Activated naive CD4-positive, alpha-beta T cell (primary cell): ENCODE measurements at places on chromosomes 16 and 17.

GRCh38 chr16:69924777-69925191, 26.4 kb upstream of the CLEC18A start:
- no peak for DNase-seq

GRCh38 chr16:23527961-23528643, 17.8 kb upstream of the GGA2 start:
- DNase-seq = no peak

DNA sequence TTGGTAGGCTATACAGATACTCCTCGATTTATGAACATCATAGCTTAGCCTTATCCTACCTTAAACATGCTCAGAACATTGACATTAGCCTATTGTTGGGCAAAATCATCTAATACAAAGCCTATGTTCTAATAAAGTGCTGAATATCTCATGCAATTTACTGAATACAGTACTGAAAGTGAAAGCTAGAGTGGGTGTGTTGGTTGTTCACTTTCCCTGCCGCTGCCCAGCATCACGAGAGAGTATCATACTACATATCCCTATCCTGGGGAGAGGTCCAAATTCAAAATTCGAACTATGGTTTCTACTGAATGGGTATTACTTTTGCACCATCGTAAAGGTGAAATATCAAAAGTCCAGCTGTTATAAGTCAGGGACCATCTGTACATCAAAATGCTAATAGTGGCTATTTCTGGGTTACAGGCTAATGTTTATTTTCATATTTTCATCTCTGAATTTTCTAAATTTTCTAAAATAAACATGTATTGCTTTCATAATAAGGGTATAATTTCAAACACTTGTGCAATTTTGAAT, 54.5 kb downstream of the NACA2 start:
- DNase-seq = no peak

DNA sequence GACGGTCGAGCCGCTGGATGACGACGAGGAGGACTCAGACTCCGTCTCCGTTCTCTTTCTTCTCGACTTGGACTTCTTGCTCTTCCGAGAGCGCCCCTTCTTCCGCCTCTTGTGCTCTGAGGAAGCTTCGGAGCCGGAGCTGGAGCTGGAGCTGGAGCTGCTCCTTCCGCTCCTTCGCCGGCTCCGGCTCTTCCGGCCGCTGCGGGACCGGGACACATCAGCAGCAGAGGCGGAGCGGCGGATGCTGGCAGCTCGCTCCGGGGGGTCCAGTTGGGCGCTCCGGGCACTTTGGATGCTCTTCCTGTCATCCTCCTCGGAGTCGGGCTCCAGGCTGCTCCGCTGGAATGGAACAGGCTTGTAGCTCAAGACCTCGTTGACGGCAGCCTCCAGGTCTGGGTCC, 36.9 kb downstream of the PIPOX start:
- no peak for DNase-seq

- no peak for DNase-seq
Measured at GRCh38 chr16:53482123-53482522, 20.9 kb downstream of the AKTIP start.

DNA sequence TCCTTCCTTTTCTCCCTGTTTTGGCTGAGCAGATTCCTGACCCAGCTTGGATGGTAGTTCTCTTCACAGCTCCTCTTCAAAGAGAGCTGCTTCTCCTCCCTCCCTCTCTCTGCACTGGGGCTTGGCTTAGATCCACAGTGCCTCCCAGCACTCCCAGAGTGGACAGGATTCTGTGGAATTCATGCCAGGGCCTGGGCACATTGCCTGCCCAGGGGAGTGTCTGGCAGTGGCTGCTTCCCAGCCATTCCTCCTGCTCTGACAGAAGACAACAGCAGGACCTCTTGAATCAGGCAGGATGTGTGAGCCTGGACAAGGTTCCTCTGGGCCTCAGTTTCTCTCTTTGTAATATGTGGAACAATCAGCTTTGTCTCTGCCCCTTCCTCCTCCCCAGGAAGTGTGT, 4.5 kb upstream of the MMP28 start:
- DNase-seq = no peak

GRCh38 chr17:63276821-63277220, 169.3 kb downstream of the CYB561 start:
- DNase-seq = no peak

GRCh38 chr17:56110463-56111135, 42.7 kb upstream of the ANKFN1 start:
- DNase-seq = no peak

DNA sequence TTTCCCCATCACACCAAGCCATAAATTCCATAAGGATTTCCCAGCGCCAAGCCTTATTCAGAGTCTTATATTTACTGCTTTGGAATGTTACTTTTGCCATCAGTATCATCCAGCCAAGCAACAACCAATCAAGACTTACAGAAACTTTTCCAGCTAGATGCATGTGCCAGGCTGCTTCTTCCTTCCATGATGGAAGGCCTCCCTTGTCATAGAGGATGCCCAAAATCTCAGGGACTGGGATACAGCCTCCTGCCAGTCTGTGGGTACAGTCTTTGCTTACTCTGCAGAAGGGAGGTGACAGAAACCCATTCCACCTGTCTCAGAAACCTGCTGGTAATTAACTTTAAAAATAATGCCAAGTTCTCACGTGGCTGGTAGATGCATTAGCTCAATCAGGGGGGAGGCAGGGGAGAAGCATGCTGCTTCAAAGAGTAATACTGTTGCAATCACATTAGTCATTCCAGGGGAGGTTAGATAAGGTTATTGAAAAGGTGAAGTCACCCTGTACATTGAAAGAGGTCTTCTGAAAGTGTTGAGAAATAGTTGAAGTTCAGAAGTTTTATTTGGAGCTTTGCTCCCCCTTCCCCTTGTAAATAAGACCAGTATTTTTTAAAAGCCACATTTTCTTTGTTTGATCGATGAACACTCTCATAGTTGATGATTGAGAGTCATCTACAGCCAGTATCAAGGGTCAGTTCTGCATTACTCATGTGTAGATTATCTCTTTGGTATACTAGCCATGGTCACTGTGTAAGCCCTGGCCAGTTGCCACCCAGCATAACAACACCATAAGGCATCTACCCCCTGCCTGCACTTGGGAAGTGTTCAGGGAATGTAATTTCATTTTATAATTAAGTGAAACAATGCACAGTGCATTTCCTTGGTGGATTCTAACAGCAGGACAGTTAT, 22.2 kb downstream of the HLF start:
- DNase-seq = no peak

DNA sequence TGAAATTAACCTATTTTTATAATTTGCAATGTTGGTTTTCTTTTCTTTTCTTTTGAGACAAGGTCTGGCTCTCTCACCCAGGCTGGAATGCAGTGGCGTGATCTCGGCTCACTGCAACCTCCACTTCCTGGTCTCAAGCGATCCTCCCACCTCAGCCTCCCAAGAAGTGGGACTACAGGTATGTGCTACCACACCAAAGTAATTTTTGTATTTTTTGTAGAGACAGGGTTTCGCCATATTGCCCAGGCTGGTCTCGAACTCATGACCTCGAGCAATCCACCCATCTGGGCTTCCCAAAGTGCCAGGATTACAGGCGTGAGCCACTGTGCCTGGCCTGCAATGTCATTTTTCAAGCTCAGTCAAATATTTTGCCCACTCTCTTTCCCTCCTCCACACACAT, 36.0 kb downstream of the MYH11 start:
- DNase-seq = no peak

DNA sequence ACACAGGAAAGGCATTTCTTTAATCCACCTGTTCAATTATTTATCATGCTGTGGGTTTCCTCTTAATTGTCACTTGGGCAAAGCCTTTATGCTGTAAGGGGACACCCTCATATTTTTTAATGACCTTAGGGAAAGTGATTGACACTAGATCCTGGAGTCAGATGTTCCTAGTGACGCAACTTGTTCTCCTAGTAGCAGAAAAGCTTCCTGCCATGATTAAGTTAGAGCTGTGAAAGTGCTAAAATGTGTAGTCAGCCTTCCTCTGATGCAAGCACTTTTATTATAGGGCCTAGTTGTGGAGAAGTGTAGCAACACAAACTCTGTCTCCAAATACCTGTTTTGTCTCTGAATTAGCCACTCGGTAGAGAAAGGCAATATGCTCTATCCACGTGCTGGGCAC, 12.3 kb downstream of the TMEM100 start:
- no peak for DNase-seq

GRCh38 chr17:44757918-44758413, 822 bp upstream of the ADAM11 start:
- DNase-seq = no peak

DNA sequence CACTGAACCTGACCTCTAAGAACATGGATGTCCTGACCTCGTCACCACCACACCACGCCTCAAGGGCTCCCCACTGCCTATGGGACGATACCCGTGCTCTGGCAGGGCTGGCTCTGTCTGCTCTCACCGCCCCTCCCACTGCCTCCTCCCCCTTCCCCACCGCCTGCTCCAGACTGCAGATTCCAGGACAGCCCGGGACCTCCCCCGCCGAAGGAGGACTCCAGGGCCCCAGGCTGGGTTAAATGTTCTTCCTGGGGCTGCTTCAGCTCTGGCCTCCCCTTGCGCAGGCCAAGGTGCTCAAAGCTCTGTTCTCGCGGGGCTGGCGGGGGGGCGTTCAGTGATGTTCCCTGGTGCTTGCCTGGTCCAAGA, 3.1 kb downstream of the NPW start:
- no peak for DNase-seq

DNA sequence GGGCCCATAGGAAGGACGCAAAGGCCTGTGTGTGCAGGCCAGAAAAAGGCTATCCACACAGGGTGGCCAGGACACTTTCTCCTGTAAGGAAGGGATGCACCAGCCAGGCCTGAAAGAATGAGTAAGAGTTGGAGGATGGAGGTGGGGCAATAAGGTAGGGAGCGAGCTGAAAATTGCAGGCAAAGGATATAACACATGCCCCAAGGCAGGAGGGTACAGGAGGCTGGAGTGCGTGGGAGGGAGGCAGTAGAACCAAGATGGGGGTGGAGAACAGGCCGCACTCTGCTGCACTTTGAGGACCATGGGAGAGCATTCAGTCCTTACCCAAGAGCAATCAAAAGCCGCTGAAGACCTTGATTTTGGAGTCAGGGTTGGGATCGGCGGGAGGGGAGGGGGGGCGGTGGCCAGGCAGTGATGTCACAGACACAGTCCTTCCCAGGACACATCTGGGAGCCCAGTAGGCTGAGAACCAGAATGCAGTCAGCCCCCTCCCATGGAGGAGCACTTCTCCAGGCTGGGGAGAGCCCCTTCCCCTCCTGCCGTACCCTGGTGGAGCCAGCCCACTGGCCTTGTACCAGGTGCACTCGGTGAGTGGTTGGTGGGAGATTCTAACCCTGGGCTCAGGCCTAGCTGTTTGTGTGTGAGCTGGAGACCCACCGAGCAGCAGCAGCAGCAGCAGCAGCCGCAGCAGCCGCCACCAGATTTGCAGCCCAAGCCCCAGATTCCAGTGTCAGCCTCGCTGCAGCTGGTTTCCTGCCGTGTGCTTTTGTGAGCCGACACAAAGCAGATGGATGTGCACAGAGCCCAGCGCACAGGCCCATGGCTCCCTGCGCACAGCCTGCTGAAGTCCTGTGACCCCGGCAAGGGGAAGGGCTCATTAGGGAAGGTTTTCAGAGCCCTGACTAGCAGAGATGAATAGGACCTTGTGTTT, 17.5 kb downstream of the ANKRD40 start:
- DNase-seq = no peak
